HT1080 (cell line): ENCODE measurements at places on chromosomes 7 and 10. TPM values are rescaled to one million over a fixed set of nuclear protein-coding genes. Genes with fewer than 3 reads are reported as not detected.
A peak's percentile ranks its signal among the peaks of the same experiment; 100 is the strongest.

- no peak for DNase-seq
Measured at GRCh38 chr10:116710076-116710475, 32.3 kb downstream of the HSPA12A start.

DNA sequence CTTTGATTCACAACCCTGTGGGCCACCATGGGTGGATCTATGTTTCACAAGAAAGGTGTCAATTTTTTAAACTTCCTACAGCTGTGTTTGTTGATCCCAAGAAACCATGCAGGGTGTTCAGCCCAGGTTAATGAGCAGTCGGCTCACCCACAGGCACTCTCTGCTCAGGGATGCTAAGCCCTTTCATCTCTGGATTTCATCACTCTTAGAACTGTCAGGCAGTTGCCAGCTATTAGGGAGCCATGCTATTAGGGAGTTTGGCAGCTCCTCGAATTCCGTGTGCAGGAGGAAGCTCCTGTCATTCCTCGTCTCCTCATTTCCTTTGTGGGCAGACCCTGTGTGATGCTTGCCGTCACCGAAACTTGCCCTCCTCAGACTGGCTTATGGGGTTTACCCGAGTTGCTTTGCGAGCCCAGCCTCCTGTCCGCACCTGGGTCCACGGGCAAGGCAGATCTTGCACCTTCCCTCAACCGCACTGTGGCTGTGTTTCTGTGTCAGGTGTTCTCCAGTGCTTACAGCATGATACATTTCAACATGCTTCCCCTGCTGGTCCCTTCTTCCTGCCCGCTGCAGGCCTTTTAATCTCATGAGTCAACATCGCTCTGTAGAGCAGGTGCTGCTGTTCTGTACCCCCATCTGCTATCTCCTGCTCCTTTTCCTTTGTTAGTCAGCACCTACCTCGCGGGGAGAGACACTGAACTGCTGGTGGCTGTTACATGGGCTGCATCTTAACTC, 509.8 kb downstream of the SUGCT start:
- DNase-seq = no peak

TMEM225B gene
- total RNA-seq = not detected in 2 replicates

VPS26A gene
- total RNA-seq = 19.2 and 47.5 TPM in 2 replicates

- DNase-seq = no peak
Measured at GRCh38 chr7:41501466-41501865, 201.4 kb downstream of the INHBA start.

GAD2 gene
- not detected in 2 replicates for total RNA-seq

DNA sequence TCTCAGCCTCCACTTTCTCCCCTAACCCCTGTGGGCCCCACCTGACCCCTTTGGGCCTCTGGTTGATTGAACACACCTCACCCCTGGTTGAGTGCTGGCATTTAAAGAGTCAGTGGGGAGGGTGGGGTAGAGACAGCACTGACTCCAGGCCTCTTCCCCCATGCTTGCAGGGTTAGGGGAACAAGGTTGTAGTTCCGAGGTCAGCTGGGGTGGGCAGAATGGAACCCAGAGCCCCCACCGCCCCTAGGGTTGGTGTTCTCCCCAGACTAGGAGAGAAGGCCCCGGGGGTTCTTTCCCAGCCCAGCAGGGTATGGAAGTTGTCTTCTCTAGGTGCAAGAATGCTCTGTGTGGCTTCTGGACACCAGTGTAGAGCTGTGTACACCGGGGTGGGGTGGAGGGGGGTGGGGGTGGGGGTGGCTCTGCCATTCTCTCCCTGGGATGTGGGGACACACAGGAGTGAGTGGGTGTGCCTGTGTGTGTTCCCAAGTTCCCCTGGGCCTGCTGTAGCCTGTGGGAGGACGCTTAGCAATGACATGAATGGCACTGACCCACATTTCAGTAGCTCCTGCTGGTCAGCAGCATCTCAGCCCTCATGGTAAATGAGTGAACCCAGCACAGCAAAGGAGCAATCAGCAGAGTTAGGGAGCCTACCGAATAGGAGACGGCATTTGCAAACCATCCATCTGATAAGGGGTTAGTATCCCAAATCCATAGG, 33.6 kb downstream of the PRF1 start:
- DNase-seq = no peak

DNA sequence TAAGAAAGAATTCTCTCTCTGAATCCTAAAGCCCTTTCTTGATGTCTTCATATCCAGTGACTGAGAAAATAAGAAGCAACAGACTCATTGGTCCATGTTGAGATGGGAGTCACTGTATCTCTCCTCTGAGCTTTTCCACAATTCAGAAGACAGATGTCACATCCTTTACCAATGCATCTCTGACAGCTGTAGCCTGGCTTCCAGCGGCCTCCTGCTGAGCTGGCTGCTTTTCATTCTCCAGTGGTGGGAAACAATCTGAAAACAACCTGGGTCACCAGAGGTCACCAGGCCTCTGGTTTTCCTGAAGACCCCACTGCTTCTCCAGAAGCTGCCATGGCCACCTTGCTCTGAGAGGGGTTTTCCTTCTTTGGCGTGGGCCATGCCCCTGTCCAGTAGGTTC, 18.3 kb upstream of the RPA3 start:
- no peak for DNase-seq

DNA sequence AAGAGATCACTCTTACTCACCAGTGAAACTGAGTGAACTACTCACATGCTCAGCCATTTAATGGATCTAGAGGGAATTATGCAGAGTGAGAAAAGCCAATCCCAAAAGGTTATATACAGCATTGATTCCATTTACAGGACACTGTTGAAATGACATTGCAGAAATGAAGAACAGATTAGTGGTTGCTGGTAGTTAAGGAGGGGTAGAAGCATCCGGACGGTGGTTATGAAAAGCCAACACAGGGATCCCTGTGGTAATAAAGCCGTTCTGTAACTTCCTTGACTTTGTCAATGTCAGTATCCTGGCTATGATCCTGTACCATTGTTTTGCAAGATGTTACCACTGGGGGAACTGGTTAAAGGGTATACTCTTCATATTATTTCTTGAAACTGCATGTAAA, 253.4 kb downstream of the USP6NL start:
- DNase-seq = no peak

- no peak for DNase-seq
Measured at GRCh38 chr10:60352105-60352504, 37.6 kb downstream of the ANK3 start.

ENTPD1 gene
- not detected in 2 replicates for total RNA-seq

GRCh38 chr10:46523962-46524471, 32.4 kb downstream of the GPRIN2 start:
- DNase-seq = peak; percentile 61

GRCh38 chr7:75878769-75879611, at the start of gene RHBDD2:
RHBDD2 (plus strand) TSS chr7:75879034; CDS start chr7:75879083, 49 bp downstream.
- peak; percentile 82 for DNase-seq

GRCh38 chr10:132810141-132810806, 24.3 kb upstream of the NKX6-2 start:
- no peak for DNase-seq

ZNF804B gene
- total RNA-seq = not detected in 2 replicates

- no peak for DNase-seq
Measured at GRCh38 chr10:6409971-6410643, 170.0 kb downstream of the PRKCQ start.

DNA sequence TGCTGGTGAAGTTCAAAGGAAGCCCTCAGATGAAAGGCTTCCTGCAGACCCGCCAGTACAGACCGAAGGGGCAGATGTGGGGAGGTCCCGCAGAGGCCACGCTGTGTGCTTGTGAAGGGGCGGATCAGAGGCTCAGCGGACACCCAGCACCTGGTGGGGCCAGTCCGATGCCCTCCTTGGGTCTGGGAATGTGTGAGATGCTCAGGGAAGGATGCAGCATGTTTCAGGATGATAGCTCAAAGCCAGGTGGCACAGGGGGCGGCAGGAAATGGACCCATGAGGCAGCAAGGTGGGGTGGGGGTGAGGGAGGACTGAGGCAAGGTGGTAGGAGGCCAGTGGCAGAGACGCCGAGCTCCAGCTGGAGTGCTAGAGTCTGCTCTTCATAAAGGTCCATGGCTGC, 27.9 kb upstream of the HSPA12A start:
- no peak for DNase-seq

GRCh38 chr10:33674986-33675599, 340.6 kb upstream of the NRP1 start:
- no peak for DNase-seq

DNA sequence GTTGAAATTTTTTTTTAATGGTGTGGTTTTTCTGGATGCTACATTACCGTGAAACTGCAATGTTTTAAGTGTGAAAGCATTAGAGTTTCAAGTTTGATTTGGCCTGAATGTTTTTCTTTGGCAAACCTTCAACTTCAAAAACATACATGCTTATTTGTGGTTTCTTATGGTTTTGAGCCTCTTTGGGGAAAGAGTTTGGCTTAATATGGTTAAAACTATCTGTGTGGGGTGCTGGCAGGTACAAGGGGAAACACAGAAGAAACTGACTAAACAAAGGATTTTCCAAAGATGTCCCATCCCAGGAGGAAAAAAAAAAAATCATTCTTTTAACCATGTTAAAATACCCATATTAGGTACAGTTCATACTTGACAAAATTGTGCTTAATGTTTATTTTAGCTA, 121.1 kb downstream of the HGF start:
- no peak for DNase-seq

TDRD1 gene
- total RNA-seq = not detected in 2 replicates

GTF2IRD1 gene
- 10.5 and 14.0 TPM in 2 replicates for total RNA-seq

DNA sequence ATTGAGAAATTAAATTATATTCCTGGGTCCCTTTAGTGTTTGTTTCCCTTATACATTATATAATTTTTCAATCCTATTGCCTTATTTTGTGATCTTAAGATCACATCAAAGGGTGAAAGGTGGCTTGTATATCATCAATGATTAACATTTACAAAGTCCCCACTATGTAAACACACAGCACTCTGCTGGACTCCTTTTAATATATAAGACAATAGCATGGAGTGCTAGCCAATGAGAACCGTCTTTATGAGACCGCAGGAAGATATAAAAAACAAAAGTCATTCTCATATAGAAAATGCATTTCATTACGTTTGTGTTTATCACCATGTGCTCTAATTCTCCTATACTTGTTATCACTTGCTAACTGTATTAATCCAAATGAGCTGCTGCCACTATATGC, 108.5 kb downstream of the HOXA1 start:
- DNase-seq = no peak

- DNase-seq = peak; percentile 89
Measured at GRCh38 chr7:79317728-79318127, 135.7 kb downstream of the MAGI2 start.

AS3MT gene
- total RNA-seq = 0.14 TPM in 1 of 2 replicates, not detected in the other

DNA sequence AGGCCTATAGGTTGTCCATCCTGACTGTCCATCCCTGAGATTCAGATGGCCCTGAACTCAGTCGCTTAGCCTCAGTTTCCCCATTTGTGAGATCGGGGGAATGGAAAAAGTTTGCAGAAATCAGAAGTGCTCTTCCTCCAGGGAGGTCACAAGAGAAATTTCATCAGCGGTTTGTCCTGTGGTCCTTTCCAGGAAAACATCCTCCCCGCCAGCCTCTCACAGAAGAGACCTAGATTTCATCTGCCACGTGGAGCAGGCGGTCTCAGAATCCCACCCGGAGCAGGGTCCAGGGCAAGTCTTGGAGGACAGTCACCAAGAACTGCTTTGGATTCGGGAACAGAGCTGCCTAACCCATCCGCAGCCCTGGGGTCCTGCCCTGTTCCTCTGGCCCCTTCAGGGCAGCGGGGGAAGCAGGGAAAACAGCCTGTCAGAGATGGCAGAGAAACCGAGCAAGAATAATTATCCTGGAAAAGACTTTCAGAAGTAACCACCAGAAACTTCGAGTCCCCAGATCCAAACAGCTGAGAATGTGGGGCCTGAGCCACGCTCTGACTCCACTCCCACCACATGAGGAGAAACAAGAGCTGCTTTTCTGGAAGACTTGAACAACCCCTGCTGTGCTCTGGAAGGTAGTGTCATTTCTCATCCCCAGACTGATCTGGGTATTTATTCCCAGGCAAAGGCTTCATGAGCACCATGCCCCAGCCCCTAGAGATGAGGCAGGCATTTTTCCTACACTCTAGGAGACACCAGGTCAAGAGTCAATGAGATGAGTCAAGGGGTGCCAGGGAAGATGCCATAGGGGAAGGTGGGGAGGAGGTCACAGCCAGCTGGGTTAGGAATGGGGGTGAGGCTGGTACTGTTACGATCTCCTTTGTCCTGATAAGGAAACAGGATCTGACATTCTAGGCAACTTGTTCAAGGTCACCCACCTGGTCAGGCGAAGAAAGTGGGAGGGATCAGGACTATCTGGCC, 1.1 kb upstream of the TNS3 start:
- no peak for DNase-seq

DNA sequence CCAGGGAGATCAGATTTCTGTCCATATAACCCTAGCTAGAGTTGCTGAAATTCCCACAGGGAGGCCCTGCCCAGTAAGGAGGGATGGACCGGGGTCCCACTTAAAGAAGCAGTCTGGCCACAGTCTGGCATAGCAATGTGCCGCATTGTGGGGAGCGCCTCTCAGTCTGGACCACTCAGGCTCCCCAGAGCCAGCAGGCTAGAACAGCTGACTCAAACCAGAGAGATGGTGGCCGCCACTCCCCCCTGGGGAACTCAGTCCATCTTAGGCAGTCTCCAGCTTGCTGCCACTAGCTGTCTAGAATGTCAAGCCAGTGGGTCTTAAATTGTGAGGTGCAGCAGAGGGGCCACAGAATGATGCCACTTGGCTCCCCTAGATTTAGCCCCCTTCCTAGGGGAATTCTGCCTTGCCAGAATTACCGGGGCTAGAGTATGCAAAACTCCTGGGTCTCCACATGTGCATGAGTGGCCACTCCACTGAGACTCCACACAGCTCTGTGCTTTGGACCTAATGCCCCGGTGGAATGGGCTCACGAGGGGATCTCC, 133.3 kb upstream of the LANCL2 start:
- no peak for DNase-seq

DNA sequence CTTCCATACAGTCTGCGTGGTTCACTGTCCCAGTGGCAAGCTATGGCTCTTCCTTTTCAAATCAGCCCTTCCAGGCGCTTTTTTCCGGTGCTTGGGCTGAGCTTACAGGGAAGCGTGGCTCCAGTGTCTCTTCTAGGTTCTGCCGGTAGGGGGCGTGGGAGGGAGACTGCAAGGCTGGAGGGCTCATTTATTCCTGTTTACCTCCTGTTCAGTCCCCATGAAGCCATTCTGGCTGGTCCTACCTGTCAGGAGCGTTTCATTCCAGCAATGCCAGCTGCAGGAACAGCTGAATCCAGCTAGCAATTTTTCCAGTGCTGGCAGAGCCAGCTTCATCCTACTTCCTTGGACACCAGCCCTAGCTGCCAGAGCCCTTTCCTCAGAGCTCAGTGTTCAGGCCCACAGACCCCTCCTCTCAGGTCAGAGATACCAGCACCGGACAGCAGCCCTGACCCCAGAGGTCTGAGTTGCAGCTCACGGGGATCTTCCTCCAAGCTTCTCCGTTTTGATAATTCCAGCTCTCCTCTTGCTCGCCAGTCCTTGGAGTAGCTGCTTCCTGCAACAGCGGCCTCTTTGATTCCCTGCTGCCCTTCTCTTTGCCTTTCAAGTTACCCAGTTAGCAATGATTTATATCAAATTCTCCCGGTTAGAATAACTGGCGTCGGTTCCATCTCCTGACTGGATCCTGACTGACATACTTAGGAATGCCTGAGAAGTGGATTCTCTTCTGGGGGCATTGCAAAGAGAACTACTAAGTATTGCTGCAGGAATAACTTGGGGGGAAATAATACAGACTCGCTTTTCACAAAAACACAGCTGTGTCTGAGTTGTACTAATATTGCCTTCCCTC, 129.8 kb downstream of the FRMD4A start:
- DNase-seq = no peak

- DNase-seq = no peak
Measured at GRCh38 chr10:101010329-101010728, 10.7 kb downstream of the LZTS2 start.

SMKR1 gene
- total RNA-seq = 0.40 TPM in 2 replicates

TAS2R40 gene
- not detected in 2 replicates for total RNA-seq
